ENCODE measurements at places on chromosomes 7 and 10.

DNA sequence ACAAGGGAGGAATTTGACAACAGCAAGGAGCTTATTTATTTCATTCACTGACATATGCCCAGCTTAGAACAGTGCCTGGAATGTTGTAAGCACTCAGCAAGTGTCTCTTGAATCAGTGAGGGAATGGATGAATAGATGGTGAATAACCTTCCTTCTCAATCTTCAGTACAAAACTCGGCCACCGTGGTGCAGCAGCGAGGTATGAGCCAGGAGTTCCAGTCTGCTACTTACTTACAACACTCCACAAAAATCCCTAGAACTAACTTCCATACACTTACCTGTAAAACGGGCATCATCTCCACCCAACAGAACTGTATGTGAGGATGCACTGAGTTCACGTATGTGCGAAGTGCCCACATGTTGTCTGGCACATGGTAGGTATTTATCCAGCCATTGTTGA, 237.4 kb downstream of the WDR11 start:
- no peak for DNase-seq

DNA sequence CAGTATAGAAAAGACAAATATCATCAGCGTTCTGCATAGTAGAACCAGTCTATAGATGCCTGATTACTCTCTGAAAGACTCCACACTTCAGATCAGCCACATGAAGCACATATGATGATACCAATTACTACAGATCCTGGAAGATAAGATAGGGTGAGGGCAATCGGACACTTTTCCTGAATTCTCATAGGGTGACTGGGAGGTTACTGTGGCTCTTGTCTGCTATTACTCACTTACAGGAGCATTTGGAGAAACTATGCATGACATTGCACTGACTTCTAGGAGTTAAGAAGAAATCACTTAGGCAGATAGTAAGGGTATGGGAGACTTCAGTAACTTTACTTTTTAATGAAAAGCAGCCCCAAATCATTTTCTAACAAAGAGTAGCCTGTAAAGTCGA, 1140.9 kb downstream of the XPNPEP1 start:
- no peak for DNase-seq

GRCh38 chr10:23613900-23614299, 175.0 kb downstream of the OTUD1 start:
- no peak for DNase-seq

DNA sequence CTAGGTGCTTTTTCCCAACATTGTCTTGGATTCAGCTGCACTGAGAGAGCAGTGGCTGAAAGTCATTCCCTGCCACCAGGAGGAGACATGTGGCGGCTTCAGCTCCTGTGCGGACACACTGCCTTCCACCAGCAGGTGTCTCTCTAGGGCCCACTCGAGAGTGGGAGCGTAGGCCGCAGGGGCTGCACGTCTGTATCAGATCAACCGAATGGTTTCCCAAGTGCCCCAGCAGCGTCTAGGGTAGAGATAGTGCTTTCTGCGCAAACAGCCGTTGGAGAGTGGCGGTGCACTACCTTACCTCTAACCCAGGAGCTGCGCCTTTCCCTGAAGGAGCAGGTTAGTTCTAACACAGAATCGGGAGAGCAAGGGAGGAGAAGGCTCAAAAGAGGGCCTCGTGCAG, 31.7 kb downstream of the PAPOLB start:
- DNase-seq: peak; percentile 74

DNA sequence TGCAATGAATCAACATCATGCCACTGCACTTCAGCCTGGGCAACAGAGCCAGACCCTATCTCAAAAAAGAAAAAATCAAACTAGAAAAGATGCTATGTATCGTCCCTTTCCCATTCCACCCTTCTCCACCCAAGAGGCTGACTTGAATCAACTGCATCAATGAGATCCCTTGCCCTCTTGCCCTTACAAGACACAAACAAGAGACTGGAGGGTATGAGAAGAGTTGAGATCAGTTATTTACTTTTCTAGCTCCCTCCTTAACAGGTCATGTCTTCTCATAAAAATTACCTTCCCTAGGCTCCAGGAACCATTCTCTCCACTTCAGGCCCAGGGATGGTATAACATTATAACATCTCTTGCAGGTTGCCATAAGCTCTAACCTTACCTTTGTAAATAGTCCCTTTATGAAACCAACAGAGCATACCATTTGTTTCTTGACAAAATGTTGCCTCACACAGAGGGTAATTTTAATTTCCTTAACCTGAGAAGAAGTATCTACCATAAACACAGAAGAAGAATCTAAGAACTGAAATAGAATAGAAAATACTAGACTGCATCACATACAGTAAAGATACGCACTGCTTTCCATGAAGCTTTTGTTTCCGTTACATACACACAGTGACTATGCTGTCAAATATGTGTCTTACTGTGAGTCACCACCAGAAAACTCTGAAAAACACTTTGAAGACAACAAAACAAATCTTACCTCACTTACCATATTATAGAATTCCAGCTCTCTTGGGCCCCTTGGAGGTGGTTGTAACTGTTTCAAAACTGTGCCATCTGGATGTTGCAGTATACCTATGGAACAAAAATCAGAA, 30.5 kb downstream of the IPMK start:
- peak; percentile 23 for DNase-seq

Measured in activated naive CD4-positive, alpha-beta T cell treated with anti-CD3 and anti-CD28 coated beads for 36 hours (primary cell).